ENCODE measurements at places on chromosomes 1 and 21.

DNA sequence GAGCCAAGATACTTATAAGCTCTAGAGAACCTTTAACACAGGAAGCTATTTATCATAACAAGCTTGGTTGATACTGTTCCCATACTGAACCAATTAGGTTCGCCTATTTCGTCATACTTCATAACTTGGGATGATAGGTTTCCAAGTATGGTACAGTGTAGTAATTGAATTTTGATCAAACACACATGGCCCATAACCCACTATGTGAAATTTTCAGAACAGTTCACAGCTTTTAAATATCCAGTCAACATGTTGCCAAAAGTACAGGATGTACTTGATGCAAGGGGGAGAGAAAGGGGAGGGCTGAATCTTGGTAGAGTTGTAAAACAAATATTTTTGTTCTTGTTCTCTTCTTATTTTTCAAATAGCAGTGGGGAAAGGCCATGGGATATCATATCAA lies 86.6 kb downstream of the TM2D1 start:
- DNase-seq, result no peak

DNA sequence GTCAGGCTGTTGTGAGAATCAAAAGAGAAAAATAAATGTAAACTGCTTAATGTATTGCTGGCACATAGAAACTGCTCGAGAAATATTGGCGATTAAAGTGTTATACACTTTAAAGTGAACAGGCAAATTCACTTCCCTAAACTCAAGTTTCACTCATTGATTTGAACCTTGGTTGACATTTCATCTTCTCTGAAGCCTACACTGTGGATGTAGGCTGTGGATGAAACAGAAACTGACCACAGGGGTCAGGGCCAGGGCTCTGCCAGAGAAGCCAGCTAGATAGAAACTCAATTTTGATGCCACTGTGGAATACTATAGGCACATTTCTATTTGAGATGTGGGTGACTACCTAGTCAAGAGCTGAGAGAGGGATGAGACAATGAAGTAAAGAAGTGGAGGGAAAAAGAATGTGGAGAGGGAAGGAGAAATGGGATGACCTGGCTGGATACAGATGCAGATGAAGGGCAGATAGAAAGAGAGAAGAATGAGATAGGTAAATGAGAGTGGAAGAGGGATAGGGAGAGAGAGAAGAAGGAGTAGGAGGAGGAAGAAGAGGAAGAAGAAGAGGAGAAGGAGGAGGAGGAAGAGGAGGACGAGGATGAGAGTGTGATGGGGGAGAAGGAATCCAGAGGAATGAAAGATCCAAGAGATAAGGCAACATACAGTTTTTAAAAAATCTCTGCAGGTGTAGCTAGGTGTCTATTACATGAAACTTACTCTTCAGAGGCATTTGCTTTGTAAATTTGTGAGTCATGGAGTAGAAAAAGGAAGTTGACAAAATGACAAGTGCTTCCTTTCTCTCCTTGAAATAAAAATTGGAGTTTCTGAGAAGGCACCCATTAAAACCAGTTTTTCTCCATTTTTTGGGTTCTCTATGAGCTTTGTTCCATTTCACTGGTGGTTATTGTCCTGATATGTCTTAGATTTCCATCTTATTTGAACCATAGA lies 17.4 kb upstream of the CD1D start:
- no peak for DNase-seq

GRCh38 chr1:236451796-236452373 lies 57.8 kb downstream of the EDARADD start:
- DNase-seq, result no peak

DNA sequence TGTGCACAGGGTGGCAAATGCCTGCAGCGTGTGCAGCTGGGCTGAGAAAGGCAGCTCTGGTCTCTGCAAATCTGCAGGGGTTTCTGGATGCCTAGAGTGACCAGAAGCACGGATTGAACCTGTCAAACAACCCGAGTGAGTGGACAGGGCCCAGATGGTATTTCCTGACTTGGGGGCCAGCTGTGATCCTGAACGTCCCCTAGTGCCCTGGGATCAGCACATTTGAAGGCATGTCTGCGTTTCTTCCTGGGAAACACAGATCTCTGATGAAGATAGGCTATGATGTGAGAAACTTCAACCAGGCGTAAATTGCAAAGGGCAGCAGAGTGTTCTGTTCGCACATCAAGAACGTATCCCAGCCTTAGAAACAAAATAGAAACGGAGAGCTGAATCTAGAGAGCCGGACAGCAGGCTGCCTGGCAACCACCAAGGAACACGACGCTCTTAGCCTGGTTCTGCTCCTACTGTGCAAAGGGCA lies 163.1 kb downstream of the KCNJ6 start:
- no peak for DNase-seq

GRCh38 chr1:151565502-151566189 lies 25.5 kb downstream of the TUFT1 start:
- no peak for DNase-seq

DNA sequence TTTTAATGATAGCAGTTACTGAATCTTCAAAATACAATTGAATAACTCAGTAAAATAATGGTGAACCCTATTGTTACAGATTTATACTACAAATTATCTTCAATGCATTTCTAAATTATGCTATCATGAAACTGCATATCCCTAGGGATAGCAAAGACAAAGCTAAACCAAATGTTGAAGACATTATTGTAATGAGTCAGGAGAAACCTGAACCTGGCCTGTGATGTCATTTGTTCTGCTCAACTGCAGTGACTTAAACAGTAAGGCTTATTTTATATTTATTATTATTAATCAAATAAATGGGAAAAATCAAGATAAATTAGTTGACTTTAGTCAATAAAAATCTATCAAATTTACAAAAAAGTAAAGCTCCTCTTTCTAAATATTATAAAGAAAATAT lies 100.3 kb downstream of the UCHL5 start:
- no peak for DNase-seq

GRCh38 chr1:225999912-226000337 lies 782 bp upstream of the SDE2 start:
- no peak for DNase-seq

GRCh38 chr1:160414881-160415280 lies 14.5 kb downstream of the VANGL2 start:
- peak; percentile 62 for DNase-seq

DNA sequence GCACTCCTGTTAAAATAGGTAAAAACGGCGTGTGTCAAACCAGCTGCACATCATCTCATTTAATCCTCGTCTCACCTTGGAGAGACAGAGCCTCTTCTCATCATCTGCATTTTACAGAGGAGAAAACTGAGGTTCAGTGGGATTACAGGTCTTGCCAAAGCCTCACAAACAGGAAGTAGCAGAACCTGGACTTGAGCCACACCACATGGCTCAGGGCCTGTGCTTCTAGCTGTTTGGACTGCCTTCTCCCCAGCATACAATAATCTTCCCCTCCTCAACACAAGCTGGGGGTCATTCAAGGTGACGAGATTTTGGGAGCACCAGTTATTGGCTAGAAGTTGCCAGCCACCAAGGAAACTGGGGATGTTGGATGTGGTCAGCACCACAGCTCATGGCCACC lies 167.9 kb upstream of the ZC3H12A start:
- DNase-seq, result no peak

DNA sequence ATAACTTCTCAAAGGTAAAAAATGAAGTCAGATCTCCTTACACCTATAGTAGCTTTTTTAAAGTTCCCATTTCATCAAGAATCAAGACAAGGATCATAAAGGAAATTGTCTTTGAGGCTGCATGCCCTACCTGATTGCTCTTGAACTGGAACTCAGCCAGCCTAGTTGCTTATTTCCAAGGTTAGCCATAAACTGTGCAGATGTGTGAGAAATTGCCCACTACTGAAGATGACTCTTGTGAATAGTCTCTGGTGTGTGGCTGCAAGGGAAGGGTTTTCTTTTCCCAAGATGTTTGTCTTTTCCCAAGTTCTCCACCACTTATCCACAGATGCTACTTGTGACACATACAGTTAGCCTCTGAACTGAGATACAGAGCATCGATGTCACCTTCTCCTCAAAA lies 81.7 kb upstream of the DUSP10 start:
- DNase-seq, result no peak
